ENCODE measurements at places on chromosomes 1 and 21. TPM values are rescaled to one million over a fixed set of nuclear protein-coding genes. Genes with fewer than 3 reads are reported as not detected.

GRCh38 chr1:115924770-115925169, 51.5 kb upstream of the SLC22A15 start:
- DNase-seq, result peak; percentile 47

DNA sequence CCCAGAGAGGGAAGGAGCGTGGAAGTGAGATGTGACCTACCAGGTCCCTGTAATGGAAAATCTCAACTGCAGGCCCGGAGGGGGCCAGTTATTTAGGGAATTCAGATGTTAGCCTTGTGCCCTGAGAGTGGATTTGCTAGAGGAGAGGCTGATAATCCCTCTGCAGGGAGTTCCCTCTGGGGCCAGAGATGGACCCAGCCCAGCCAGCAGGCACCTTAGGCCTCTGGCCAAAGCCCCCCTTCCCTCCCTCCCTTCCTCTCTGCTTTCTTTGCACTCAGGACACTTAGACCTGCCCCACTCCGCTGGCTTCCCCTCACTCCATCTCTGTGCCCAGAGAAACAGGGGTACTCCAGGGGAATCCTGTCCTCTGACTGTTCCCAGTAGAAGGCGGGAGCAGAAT, 1.5 kb upstream of the ATP1A2 start:
- DNase-seq, result no peak

DNA sequence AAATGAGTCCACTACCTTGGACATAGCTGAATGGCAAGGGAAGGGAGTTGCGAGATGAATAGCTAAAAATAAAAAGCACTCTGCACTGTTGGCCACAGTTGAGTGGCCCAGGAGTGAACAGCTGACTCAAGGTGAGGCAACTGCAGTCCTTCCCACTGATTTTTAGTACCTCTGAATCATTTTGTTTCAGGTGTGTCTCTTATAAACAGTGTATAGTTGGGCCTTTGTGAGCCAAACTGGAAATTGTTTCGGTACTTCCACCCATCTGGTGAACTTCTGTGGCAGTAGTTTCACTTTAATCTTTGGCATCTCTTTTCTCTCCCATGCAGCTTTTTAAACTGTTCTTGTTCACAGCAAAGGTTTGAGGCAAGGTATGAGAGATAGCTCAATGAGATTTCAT, 122.7 kb downstream of the VAV3 start:
- DNase-seq, result no peak

DNA sequence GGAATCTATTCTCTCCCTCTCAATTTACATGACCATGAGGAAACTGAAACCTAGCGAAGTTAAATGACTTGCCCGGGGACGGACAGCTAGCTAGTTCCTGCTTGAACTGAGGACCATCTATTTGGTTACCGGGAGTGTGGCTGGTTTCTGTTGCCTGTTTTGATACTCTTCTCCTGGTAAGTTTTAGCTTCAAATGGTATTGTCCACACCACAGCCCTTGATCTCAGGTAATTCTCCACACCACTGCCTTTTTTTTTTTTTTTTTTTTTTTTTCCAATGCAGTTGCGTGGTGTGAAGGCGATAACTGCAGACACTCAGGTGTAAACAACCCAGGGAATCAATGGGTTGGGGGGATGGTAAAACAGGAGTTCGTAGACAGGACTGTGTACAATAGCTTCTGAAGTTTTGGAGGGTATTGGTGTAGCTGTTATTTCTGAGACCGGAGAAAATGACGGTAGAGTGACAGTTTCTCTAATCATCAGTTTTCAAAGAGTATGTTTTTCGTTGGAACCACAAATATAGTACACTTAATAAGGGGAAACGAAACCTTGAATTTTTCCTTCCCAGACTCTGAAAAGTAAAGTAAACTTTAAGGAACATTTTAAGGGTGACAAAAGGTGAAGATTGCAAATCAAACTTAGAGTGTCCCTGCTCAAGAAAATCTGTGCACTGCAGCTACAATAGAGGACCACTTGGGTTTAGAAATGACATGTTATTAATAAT, 125.3 kb upstream of the CACYBP start:
- DNase-seq, result peak; percentile 90

DNA sequence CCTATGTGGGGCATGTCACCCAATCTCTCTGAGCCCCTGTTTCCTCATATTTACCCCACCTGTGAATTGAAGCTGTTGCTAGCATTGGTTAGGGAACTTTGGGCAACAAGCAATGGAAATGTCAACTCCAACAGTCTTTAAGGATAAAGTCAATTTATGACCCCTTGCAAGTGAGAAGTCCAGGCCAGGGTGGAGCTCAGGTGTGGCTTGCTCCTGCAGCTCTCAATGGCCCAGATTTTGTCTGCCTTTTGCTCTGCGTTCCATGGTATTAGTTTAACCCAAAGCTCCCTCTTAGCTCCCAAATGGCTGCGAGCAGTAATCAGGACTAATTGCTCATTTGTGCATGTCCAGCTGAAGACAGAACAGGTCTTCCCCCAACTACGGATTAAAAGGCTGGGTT, 70.4 kb upstream of the ABCG1 start:
- DNase-seq, result no peak

- peak; percentile 78 for DNase-seq
These were observed at the start of gene SYT2 for GRCh38 chr1:202710070-202711045. TSS of gene SYT2 (minus strand) at chr1:202710454. CDS start at chr1:202605772, 104,682 bp downstream.

GRCh38 chr1:13830616-13831280, 130.8 kb downstream of the PRDM2 start:
- DNase-seq, result no peak

Gene TARS2
- total RNA-seq, result 27.1 TPM

Gene PFKL
- total RNA-seq, result 106 TPM

Gene PTPN14
- 60.0 TPM for total RNA-seq

Gene BTBD8
- 4.1 TPM for total RNA-seq

Gene DYRK3
- total RNA-seq, result 9.5 TPM

Gene KCNA3
- 3.0 TPM for total RNA-seq
